Glomerular endothelial cell (primary cell): ENCODE measurements at places on chromosomes 4 and X.
A peak's percentile ranks its signal among the peaks of the same experiment; 100 is the strongest.

DNA sequence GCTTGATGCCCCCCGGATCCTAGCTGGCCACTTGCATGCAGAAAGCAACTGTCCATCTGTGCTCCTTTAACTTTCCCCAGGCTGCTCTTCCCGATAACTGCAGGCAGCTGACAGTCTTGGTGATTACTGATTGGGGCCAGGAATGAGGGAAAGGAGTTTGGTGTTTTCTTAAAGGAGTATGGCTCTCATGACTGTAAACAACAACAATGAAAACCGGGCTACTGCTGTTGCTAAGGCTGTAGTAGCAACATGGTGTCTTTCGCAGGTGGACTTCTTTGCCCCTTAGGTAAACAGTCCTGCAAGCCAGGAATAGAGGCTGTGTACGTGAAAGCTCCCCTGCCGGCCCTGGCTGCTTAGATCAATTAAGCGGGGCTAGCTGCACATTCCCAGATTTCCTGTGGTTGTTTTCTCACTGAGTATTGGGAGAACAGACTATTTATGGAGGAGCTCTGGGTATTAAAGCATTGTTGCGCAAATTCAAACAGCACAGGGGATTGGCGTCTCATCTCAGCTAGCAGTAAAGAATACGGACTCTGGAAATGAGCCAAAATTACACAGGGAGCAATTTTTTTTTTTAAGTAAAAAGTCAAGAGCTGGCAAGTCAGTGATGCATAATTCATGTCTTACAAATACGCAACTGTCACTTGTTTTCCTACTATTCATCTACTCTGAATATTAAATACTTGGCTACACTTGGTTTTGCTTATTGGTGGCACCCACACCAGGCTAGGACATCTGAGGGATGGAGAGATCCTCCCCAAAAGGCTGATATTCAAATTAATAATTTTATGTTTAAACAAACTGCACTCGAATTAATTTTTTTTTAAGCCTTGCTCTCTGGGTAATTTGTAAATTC lies 61.6 kb upstream of the NAP1L5 start:
- no peak for DNase-seq

- DNase-seq, result no peak
Measured at GRCh38 chrX:16826207-16826606, 39.9 kb downstream of the TXLNG start.

GRCh38 chrX:35890699-35891098 lies 28.8 kb upstream of the CFAP47 start:
- DNase-seq, result peak; percentile 0

- no peak for DNase-seq
Measured at GRCh38 chr4:153248641-153249198, 44.5 kb downstream of the TRIM2 start.

GRCh38 chrX:86930419-86930818 lies 587.2 kb upstream of the KLHL4 start:
- no peak for DNase-seq

GRCh38 chrX:112190646-112191045 lies 108.1 kb upstream of the TRPC5 start:
- no peak for DNase-seq

- DNase-seq, result no peak
Measured at GRCh38 chr4:13642170-13642950, 14.8 kb upstream of the BOD1L1 start.

DNA sequence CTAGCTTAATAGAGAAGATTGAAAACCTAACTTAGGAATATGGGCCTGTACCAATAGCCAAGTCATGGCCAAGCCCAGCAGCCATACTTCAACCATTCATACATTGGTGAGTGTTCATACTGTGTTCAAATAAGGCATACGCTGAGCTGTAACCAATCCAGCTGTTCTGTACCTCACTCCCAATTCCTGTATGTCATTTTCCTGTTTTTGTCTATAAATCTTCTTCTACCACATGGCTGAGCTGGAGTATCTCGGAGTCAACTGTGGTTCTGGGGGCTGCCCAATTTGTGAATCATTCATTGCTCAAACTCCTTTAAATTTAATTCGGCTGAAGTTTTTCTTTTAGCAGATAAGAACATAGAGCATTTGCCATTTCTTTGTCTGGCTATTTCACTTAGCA lies 195.3 kb upstream of the ANKRD50 start:
- DNase-seq, result no peak

DNA sequence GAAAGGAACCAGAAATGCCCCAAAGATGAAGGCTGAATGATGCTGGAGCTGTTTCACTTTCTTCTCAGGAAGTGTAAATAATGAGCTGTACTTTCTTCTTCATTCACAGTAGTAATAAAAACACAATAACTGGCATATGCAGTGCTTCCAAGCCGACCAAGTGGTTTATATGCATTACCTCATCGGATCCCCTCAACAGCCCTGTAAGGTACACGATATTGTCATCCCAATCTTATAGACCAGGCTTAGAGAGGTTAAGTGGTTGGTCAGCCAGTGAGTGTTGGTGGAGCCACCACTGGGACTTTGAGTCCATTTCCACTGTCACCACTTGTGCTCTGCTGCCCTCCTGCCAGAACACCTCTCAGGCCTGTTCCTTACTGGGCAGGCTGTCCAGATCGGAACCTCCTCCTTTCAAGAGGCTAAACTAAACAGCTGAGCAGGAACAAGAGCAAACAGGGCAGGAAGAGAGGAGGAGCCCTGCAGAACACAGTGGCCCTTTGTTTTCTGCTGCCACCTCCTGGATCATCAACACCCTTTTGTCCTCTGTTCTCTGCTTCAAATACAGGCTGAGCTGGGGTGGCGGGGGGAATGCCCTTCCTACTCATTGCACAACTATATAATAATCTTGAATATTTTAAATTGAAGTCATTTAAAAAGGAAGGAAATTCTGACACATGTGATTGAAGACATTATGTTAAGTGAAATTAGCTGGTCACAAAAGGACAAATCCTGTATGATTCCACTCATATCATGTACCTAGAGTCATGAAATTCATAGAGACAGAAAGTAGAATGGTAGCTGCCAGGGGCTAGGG lies 112.5 kb upstream of the ATP6AP2 start:
- DNase-seq, result no peak

DNA sequence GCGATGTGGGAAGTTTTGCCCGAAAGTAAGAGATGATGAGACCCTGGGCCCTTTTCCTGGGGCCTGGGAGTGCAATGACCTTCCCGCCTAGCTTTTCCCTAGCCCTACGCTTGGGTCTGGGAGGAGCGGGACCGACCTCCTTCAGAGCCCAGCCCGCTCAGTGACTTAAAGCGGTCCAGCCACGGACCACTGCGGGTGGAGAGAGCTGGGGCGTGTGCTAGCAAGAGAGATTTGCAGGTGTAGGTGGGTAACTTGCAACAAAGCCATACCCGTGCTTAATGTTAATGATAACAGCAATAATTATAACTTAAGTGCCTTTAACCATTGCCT lies 503 bp upstream of the PDE5A start:
- no peak for DNase-seq

- DNase-seq, result no peak
Measured at GRCh38 chrX:435536-436122, 48.9 kb upstream of the PPP2R3B start.

DNA sequence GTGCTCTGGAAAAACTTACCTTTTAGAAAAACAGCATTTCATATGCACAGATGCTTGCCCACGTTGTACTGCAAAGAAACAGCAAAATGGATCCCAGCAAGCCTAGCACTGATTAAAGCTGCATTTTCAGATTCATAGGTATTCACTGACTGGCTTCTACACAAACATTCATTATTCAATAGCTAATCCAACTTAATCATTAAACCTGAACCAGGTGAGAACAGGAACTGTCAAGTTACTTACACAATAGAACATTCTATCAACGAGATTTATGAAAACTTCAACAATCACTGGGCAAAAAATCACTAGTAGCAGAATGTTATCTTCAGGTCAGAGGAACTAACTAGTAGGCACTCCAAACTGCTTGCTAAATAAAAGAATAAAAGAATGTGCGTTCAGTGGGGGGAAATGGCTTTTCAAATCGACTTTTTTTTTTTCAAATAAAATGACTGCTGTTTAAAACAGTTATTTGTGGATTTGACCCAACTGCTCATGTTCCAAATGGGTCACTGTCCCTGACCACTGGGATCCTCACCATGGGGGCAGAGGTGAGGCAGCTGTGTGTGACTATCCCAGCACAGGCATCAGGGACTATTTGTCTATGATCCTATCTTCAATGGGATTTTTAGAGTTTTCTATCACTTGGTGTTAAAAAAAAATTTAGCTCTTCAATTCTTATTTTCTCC lies 42.3 kb downstream of the STX18 start:
- DNase-seq, result no peak

- no peak for DNase-seq
Measured at GRCh38 chrX:125681058-125681457, 361.4 kb downstream of the TEX13C start.

GRCh38 chrX:11125060-11125459 lies 13.9 kb downstream of the HCCS start:
- DNase-seq, result no peak

DNA sequence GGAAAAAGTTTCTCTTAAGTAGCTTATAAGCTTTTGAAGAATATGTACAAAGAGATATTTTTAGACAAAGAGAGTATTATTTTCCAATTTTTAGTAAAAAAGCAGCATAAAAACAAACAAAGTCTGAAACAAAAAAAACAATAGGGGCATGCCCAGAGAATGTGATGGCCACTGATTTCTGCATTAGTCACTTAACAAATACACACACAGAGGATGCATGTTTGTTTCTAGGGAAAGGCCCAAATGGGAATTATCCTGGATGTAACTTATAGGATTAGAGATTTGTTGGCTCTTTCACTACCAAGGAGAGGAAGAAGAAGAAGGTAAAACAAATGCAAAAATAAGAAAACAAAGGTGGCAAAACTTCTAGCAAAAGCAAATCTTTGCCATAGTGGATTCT lies 95.9 kb upstream of the SCOC start:
- no peak for DNase-seq

- no peak for DNase-seq
Measured at GRCh38 chr4:186604124-186604807, 48.9 kb upstream of the MTNR1A start.

DNA sequence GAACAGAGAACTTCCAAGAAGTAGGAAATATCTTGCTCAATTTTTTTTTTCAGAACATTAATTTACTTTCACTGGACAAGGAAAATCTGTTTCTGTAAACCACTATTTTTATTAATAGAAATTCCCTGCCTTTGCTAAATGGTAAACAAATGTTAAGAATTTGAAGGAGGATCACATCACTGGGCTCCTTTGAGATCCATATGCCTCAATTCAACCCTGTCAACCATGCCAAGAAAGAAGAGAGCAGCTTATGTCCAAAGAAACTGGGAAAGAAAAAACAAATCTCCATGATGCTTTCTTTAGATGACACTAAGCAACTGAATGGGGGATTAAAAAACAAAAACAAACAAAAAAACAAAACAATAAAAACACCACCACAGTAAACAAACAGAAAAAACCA lies 47.7 kb downstream of the LNX1 start:
- DNase-seq, result no peak

DNA sequence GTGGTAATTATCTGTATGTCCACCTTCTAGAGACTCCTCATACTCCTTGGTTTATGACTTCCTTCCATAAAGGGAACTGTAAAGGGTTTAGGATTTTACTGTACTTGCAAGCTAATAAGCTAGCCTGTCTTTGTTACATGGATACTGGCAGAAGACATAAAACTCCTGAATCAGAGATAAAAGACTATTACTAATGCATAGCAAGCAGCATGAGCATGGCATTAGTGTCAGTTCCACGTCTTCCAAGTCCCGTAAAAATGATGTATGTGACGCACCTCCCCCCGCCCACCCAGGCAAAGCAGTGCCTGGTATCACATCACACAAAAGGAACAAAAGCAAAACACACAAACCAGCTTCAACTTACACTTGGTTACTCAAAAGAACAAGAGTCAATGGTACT lies 71.0 kb downstream of the SLC10A6 start:
- no peak for DNase-seq

DNA sequence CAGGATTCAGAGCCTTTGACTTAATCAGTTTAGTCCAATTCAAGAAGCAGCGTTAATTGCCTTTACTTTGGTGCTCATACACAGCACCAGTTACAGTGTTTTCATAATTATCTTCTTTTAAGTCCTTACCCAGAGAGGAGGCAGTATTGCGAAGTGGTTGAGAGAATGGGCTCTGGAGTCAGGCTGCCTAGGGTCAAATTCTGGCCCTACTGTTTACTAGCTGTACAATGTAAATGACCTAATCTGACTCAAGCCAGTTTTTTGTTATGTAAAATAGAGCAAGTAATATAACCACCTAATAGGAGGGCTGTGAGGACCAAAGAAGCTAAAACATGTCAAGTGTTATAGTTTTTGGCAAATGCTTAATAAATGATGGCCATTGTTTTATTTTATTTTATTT lies 27.6 kb downstream of the WDR44 start:
- DNase-seq, result no peak

- DNase-seq, result no peak
Measured at GRCh38 chrX:19647731-19648588, 132.7 kb upstream of the MAP3K15 start.
